NCI-H1417 treated with DMSO at 0.1 percent for 48 hours (cell line): ENCODE measurements at places on chromosomes 6 and 20.

- no peak for DNase-seq
Observed at GRCh38 chr20:15609921-15610320, 963.3 kb downstream of the KIF16B start.

GRCh38 chr6:73579389-73579788, 58.6 kb upstream of the EEF1A1 start:
- DNase-seq = no peak

- no peak for DNase-seq
Observed at GRCh38 chr20:49893242-49894072, 21.9 kb downstream of the SPATA2 start.

DNA sequence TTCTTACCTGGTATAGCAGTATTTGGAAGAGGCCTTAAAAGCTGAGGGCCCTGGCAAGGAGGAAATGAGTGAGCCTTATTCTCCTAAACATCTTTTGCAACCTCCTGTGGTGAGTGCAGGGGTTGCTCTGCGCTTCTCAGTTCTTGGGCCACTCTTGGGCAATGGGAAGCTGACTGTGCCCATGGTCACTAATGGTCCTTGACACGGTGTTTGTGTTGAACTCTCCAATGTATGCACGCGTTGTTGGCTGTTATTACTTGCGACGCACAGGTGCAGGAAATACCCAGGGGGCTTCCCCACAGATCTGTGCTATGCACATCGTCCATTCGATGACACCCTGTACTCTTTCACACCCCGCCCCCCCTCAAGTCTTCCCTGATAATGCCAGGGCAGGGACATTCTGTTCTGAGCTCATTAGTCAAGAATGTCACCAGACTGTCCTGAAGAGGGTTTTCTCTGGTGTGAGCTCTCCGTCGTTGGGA, 79.7 kb downstream of the EDN1 start:
- no peak for DNase-seq

DNA sequence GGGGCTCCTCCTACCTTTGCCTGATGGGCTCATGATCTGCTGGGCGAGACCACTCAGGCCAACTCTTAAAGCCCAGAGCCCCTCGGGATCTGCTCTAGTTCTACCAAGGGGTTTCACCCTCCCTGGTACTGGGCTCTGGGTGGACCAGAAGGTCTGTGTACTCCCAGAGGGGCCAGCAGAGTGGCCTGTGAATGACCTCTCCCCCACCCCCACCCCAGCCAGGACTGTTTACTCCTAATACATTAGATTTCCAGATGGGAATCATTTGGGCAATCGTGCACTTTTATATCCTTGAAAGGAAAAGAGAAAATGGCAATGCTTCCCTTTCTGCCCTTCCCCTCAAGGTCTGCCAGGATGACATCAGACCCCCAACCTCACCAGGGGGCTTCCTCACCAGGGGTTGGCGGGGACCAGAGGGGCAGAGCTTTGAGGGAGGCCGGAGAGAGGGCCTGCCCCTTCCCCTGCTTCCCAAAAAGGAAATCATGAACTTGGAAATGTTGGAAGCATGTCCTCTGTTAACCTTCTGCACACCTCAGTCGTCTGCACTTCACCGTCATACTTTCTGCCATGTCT, 37.1 kb upstream of the PMEPA1 start:
- no peak for DNase-seq

DNA sequence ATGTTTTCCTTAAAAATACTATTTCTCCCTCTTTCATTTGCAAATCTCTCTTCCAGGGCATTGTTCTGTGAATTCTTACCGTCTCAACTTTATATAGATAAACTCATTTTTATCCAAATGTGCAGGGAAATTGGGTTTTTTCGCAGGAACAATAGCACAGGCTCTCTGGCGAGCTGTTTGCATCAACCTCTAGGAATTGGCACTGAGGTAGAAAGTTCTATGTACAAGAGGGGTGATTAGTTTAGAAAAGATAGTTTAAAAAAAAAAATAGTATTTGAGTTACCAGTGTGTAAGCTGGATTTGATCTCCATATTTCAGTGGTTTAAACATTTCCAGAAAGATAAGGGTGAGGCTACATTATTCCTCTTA, 129.7 kb upstream of the BTN3A2 start:
- no peak for DNase-seq

DNA sequence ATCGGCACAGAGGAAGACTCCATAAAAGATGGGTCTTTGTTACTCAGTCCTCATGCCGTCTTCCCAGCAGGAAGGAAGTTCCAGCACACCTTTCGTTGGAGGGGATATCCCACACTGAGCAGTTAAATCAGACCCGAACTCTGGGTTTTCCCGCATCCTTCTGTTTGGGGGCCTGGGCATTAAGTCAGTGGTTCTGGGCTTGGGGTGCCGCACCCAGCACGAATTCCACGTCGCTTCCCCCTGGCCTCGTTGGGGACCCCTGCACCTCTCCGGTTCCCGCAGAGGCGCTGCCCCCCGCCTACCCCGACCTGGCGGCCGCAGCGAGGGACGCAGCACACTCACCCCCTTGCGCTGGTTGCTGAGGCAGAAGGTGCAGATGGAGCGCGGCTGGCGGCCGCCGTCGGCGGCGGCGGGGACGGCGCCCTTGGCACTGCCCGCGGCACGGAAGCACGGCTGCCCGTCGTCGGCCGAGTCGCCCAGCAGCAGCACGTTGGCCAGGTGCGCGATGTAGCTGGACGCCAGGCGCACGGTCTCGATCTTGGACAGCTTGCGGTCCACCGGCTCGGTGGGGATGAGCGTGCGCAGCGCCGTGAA, 641 bp downstream of the TCF15 start:
- no peak for DNase-seq

- DNase-seq = no peak
Observed at GRCh38 chr20:14712302-14712739, 374.9 kb upstream of the FLRT3 start.

DNA sequence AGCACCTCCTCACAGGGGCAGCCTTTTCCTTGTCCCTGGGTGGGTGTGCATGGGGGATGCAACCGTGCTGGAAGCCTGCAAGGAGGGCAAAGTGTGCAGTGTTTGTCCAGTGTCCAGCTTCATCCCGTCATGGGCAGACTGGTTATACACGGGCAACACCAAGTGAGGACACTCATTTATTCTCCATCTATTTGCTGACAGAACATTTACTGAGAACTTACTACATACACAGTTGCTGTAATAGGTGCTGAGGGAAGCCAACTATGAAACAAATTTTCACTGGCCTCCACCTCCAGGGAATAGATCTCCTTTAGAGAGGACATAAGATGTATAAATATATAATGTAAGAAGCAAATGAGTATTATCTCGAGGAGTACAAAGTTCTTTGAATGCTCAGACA, 136.7 kb downstream of the LRFN2 start:
- no peak for DNase-seq

DNA sequence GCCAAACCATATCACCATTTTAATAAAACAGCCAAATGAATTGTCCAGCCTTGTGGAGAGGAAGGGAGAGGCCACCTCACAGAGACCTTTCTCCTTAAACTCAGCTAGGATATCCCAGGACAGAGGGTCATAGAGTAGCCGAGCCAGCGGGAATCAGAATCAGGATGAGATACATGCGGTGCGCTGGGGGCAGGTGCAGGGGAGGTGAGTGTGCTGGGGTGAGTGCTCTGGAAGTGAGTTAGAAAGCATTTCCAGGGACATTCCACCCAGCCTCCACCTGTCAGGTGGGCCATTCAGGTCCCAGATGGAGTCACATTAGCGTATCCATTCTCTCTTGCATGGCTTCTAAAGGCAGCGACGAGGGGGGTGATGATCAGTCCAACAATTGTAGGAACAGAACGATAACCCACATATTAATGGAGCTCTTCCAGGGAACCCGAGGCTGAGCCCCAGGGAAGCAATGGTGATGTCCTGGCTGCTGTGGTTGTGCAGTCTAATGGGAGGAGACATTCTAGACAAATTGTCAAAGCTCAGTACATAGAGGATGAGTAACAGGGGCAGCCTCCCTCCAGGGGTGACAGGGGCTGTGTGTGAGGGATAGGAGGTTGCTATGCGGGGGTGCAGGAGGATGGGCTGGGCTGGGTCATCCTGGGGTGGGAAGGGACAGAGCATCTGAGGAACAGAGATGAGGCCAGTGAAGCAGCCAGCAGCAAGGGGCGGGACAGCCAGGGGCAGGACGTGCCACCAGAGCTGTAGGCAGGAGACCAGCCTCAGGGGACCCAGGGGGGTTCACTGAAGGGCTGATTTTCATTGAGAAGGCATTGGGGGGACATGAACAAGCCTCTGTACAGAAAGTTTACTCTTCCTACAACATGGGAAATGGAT, 88.7 kb upstream of the FRMD1 start:
- no peak for DNase-seq

DNA sequence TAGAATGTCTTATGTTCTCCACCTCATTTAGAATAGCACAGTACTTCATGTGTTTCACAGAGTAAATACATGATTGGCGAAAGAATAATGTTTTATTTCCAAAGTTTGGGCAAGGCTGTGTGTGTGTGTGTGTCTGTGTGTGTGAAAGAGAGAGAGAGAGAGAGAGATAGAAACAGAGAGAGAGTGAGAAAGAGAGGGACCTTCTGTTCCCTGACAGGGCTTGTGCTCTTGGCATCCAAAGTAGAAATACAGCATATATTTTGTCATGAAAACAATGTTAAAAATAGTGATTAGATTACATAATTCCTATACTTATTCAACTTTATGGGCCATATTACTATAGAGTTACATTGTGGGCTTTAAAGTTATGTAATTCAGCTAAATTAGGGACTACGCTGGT, 201.2 kb downstream of the KIF6 start:
- DNase-seq = no peak

DNA sequence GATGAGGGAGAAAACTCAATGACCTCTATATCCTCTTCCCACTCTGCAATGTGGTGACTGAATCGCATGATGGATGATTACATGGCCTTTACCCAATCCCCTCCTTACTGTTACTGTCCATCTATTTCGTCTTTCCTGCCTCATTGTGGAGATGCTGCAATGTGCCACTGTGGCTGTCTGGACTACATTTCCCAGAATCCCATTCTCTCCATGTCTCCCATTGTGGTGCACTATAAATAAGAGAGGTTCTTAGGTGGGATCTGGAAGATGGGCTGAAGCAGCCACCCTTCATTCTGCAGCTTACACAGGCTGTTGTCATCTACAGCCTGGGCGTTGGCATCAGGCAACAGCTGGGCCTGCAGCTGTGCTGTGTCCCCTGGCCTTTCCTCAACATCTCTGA, 233.6 kb downstream of the PRKN start:
- DNase-seq = no peak

- DNase-seq = no peak
Observed at GRCh38 chr20:58583176-58583575, 67.9 kb upstream of the STX16 start.

DNA sequence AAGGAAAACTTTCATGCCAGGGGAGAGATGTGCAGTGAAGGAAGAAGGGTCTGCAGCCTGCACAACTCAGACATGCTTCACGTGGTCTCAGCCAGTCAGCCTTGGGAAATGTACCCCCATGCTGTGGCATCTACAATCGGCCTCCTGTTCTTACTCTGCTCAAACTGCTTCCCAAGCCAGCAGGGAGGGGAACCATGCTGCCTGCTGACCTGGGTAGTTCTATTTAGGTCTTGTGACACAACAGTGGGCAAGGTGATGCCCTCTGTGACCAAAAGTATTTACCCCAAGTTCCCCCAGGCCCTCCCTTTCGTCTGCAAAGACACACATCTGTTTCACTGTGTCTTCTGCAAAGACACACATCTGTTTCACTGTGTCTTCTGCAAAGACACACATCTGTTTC, 106.9 kb downstream of the SLC23A2 start:
- DNase-seq = no peak

GRCh38 chr6:2247664-2248063, 2.3 kb upstream of the GMDS start:
- no peak for DNase-seq

- no peak for DNase-seq
Observed at GRCh38 chr6:117381749-117382148, 44.0 kb downstream of the ROS1 start.

DNA sequence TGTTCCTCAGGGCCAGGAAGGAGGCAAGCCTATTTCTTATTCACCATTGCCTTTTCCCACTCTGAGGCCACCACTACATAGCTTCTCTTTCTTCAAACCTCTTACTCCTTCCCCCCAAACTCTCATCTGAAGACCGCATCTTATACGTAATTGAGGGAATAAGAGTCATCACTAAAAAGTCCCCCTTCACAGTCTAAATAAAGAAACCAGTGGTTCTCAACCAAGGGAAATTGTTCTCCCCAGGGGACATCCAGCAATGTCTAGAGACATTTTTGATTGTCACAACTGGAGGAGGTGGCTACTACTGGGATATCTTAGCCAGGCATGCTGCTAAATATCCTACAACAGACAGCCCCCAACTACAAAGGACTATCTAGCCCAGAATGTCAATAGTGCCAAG, 327.6 kb upstream of the CNR1 start:
- no peak for DNase-seq

- no peak for DNase-seq
Observed at GRCh38 chr6:143802833-143803565, 40.1 kb upstream of the LTV1 start.

DNA sequence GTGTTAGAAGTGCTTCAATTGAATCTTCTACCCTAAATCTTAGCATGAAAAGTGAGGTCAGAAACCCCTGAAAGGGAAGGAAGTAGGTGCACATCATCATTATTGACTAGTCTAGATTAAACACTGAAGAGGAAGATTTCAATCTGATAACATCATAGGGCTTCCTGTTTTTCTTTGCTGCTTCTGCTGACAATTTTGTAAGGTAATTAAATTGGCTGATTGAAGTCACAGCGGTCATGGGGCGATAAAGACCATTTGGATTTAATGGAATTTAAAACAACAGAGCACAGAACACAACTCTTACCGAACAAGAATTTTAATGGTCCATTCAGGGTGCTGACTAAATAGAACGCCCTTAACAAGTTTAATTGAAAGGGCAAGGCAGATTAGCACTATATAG, 11.3 kb downstream of the GRIK2 start:
- DNase-seq = no peak

- no peak for DNase-seq
Observed at GRCh38 chr6:54173089-54173488, 61.8 kb downstream of the MLIP start.

DNA sequence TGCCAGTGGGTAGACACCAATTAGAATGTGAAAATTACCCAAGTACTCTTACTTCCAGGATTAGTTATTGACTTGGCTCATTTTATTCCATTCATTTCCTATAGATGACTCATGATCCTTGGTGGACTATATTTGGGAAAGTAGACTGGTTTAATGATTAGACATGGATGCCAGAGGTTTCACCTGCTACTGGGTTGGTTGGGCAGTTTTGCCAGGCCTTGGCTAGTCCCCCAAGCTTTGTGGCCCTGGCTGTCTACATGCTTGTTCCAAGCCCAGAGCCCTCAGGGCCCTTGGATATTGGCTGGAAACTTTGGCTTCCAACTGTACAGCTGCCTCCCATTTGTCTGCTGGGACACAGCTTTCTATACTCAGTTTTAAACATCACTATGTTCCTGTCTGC, 104.1 kb downstream of the ZFP64 start:
- DNase-seq = no peak

GRCh38 chr20:31473331-31474096, 1.4 kb downstream of the DEFB124 start:
- no peak for DNase-seq

- no peak for DNase-seq
Observed at GRCh38 chr6:167860550-167861226, 34.0 kb downstream of the AFDN start.
